ENCODE measurements at places on chromosomes 7 and 10.
A peak's percentile ranks its signal among the peaks of the same experiment; 100 is the strongest.

DNA sequence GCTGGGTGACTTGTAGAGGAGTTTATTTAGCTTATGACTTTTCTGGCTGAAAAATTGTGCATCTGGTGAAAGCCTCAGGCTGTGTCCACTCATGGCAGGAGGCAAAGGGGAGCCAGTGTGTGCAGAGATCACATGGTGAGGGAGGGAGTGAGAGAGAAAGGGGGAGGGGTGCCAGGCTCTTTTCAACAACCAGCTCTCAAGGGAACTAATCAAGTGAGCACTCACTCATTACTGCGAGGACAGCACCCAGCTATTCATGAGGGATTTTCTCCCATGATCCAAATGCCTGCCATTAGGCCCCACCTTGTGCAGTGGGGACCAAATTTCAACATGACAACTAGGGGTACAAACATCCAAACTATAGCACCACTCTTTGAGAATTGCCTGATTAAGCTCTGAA, 590.2 kb downstream of the MAGI2 start:
- no peak for DNase-seq

GRCh38 chr7:30660331-30661255, 21.7 kb downstream of the CRHR2 start:
- no peak for DNase-seq

DNA sequence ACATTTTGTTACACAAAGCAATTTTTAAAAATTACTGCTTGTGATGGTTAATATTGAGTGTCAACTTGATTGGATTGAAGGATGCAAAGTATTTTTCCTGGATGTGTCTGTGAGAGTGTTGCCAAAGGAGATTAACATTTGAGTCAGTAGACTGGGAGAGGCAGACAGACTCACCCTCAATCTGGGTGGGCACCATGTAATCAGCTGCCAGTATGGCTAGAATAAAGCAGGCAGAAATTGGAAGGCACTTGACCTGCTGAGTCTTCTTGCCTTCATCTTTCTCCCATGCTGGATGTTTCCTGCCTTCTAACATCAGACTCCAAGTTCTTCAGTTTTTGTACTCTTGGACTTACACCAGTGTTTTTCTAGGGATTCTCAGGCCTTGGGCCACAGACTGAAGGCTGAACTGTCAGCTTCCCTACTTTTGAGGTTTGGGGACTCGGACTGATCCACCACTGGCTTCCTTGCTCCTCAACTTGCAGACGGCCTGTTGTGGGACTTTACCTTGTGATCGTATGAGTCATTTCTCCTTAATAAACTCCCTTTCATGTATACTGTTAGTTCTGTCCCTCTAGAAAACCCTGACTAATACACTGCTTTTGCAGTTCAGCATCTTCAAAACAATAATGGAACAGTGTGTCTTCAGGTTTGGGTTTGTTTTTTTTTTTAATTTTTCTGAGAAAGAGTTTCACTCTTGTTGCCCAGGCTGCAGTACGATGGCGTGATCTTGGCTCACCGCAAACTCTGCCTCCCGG, 244.1 kb upstream of the SEMA3C start:
- DNase-seq = peak; percentile 80

DNA sequence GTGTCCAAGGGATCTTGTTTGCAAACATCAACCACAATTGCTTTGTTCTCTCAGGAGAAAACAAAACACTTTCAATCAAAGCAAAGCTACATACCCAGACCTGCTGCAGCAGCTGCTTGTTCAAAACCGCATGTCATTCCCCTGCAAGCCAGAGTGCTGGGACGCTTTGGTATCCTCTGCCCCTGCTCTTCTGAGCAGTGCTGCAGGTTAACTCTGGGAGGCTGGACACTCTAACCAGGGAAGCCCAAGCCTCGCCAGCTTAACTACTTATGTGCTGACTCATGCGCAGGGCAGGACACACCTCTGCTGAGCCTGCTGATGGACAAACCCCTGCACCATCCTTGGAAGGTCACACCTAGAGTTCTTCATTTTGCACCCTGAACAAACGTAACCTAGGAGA, 28.2 kb upstream of the ASAH2 start:
- no peak for DNase-seq

- DNase-seq = no peak
These were observed 52.6 kb downstream of the NT5C2 start for GRCh38 chr10:103140469-103140868.

GRCh38 chr10:131426534-131426898, 115.0 kb upstream of the TCERG1L start:
- DNase-seq = no peak

- no peak for DNase-seq
These were observed 8.0 kb downstream of the ZNF518A start for GRCh38 chr10:96138102-96138501.

GRCh38 chr7:155401231-155401630, 56.7 kb upstream of the EN2 start:
- no peak for DNase-seq

DNA sequence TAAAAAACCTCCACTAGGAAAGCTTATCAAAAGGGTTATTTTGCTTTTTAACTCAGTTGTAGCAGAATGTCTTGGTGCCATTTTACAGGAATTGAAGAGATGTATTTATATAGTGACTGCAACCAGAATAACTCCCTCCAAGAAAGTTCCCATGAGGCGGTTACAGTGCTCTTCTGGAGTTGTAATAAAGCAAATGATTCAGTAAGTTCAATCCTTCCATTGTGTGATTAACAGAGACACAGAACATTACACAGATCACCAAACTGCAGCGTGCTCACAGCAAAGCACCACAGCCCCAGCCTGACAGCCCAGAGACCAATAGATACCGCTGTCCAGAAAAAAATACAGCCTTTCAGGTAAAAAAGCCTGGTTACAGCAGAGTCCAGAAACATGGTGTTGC, 21.9 kb upstream of the CABCOCO1 start:
- no peak for DNase-seq

- DNase-seq = no peak
These were observed 5.4 kb downstream of the PDIA4 start for GRCh38 chr7:149022756-149023360.

GRCh38 chr7:136275794-136276193, 298.6 kb upstream of the MTPN start:
- DNase-seq = no peak
